ENCODE measurements at places on chromosomes 1 and 21.

- H3K4me1 ChIP-seq: no peaks in the 10 kb centered on the region
- no peaks in the 10 kb centered on the region for H3K27me3 ChIP-seq
- no peak overlapping the region for H3K4me3 ChIP-seq
Measured at GRCh38 chr1:154583773-154584172, 16.2 kb downstream of the CHRNB2 start.

DNA sequence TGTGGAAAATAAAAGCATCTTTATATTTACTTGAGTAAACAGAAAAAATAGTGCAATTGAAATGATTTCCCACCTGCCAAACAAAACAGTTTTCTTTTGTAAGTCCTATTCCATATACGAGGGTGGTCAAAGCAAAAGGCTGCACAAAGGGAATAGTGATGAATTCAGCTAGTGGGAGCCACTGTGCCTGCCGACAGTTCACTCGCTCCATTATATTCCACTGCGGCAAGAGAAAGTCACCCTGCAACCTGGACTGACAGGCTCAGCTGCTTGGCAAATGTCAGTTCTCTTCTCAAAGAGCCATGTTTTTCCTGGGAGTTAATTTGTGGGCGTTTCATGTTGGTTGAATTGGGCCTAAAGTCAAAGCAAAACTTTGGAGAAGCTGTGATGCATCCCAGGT is 145.4 kb downstream of the LMO4 start:
- H3K36me3 ChIP-seq: peaks cover 4% of the 10 kb centered on the region
- peaks cover 22% of the 10 kb centered on the region for H3K4me1 ChIP-seq
- H3K4me3 ChIP-seq: no peak overlapping the region
- no peak for DNase-seq

- H3K4me3 ChIP-seq: no peak overlapping the region
- H3K27ac ChIP-seq: peak overlapping the region; percentile 87
- peaks cover 5% of the 10 kb centered on the region for H3K36me3 ChIP-seq
- H3K4me1 ChIP-seq: peaks cover 54% of the 10 kb centered on the region
Measured at GRCh38 chr1:164660412-164660772, 101.4 kb downstream of the PBX1 start.

DNA sequence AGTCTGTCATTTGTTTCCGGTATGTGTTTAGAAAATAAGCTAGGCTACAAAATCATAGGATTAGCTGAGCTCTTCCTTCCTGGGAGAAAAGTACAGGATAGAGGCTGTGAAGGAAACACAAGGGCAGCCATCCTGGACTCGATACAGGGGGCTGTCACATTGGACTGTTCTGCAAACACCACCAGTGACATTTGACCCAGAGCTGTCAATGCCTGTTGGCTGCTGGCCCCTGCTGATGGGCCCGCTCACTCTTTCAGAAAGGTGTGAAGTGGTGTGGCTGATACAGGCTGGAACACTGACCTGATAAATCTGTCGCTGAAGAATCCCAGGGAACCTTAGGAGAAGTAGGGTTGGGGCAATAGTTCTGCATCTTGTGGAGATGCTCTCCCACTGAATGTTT is 183.1 kb downstream of the RHOU start:
- no peak overlapping the region for H3K27ac ChIP-seq
- H3K4me1 ChIP-seq: peaks cover 28% of the 10 kb centered on the region
- H3K36me3 ChIP-seq: peaks cover 3% of the 10 kb centered on the region
- H3K27me3 ChIP-seq: no peaks in the 10 kb centered on the region
- H3K4me3 ChIP-seq: no peak overlapping the region
- DNase-seq: no peak

GRCh38 chr1:220700556-220701179 is 10.5 kb downstream of the C1orf115 start:
- no peak overlapping the region for H3K27ac ChIP-seq
- no peak overlapping the region for H3K4me3 ChIP-seq
- DNase-seq: no peak
- no peaks in the 10 kb centered on the region for H3K36me3 ChIP-seq

DNA sequence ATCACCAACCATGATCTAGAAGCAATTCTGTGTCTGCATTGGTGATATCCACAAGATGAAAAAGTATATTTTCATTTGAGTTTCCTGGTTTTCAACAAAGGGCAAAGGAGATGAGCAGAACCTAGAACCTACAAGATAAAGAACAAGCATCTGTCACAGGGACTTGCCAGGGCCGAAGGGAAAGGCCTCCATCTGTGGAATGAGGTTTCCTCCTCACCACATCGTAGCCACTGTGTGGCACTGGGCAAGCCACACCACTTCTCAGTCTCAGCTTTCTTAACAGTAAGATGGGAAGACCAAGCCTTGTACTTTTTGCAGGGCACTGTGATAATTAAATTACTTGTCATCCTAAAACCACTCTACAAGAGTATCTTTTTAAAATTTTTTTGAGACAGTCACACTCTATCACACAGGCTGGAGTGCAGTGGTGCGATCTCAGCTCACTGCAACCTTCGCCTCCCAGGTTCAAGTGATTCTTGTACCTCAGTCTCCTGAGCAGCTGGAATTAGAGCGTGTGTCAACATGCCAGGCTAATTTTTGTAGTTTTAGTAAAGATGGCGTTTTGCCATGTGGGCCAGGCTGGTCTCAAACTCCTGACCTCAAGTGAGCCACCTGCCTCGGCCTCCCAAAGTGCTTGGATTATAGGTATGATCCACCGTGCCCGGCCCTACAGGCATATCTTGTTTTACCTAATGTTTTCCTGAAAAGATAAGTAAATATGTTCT is 45.8 kb downstream of the ARHGEF11 start:
- H3K4me1 ChIP-seq: peaks cover 61% of the 10 kb centered on the region
- no peaks in the 10 kb centered on the region for H3K36me3 ChIP-seq
- H3K4me3 ChIP-seq: no peak overlapping the region
- no peak overlapping the region for H3K27ac ChIP-seq
- no peak for DNase-seq

DNA sequence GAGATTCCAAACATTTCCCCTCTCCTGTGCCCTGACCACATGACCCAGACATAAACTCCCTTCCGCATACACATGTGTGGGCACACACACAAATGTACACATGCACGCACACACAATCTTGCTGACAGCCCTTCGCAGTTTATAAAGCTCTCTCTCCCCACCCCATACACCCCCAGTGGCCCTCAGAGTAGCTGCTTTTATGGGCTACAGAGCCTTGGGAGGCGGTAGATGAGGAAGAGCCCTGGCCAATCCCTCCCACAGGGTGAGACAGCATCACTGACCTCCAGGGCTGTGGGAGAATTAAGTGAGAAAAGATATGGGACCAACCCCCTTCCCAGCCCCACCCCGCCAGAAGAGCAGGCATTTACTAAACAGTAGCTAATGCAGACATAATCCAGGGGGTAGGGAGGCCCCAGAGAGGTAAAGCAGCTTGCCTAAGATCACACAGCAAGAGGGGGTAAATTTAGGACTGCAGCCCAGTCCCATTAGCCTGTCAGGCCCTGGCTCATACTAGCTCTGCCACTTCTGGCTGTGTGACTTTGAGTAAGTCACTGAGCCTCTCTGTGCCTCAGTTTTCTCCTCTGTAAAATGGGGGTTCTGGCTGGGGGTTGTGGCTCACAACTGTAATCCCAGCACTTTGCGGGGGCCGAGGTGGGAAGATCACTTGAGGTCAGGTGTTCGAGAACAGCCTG is 5.1 kb downstream of the SDC3 start:
- peaks cover 41% of the 10 kb centered on the region for H3K4me1 ChIP-seq
- H3K27me3 ChIP-seq: peaks cover 9% of the 10 kb centered on the region
- no peak for DNase-seq
- peak overlapping the region; percentile 60 for H3K27ac ChIP-seq
- no peaks in the 10 kb centered on the region for H3K36me3 ChIP-seq

- H3K4me3 ChIP-seq: peak overlapping the region; percentile 66
- no peaks in the 10 kb centered on the region for H3K36me3 ChIP-seq
- H3K27ac ChIP-seq: no peak overlapping the region
- H3K27me3 ChIP-seq: peaks cover 46% of the 10 kb centered on the region
- H3K4me1 ChIP-seq: peaks cover 26% of the 10 kb centered on the region
- DNase-seq: no peak
Measured at GRCh38 chr1:166167572-166167925, 748 bp upstream of the FAM78B start.
